ENCODE measurements at places on chromosomes 7 and 10.

DNA sequence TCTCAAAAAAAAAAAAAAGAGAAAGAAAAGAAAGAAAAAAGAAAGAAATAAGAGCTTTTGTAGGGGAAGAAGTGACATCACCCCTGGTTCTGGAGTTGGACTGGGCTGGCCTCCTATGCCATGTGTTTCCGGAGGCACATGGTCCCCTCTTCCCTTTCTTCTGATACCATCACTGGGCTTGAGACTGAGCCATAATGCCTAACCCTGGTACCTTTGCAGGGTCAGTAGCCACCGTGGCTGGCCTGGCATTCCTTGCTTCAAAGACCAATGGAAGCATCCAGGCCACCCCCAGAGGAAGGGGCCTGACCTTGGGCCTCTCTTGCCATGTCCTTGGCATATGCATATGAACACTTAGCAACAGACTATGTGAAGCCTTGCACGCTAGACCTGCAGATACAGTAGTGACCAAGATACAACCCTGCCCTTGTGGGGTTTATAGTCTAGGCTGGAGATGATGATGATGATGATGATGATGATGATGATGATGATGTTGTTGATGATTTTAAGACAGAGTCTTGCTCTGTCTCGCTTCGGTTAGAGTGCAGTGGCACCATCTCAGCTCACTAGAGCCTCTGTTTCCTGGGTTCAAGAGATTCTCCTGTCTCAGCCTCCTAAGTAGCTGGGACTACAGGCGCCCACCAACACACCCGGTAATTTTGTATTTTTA, 31.8 kb downstream of the SUFU start:
- no peak for DNase-seq

DNA sequence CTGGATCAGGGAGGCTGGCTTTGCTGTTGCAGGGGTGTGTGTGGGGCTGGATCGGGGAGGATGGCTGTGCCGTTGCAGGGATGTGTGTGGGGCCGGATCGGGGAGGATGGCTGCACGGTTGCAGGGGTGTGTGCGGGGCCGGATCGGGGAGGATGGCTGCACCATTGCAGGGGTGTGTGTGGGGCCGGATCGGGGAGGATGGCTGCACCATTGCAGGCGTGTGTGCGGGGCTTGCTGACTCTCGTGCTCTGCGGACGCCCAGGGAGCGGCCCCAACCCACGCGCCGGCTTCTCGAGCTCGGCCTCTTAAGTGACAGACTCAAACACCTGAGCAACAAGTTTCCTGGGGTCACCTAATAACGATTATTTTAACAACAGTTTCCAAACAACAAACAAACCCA, 518.2 kb downstream of the DNAJB6 start:
- no peak for DNase-seq

- DNase-seq = no peak
These were observed 29.9 kb downstream of the SNX13 start for GRCh38 chr7:17910377-17910776.

- no peak for DNase-seq
These were observed 1.5 kb downstream of the GARIN1A start for GRCh38 chr7:128673571-128673970.

DNA sequence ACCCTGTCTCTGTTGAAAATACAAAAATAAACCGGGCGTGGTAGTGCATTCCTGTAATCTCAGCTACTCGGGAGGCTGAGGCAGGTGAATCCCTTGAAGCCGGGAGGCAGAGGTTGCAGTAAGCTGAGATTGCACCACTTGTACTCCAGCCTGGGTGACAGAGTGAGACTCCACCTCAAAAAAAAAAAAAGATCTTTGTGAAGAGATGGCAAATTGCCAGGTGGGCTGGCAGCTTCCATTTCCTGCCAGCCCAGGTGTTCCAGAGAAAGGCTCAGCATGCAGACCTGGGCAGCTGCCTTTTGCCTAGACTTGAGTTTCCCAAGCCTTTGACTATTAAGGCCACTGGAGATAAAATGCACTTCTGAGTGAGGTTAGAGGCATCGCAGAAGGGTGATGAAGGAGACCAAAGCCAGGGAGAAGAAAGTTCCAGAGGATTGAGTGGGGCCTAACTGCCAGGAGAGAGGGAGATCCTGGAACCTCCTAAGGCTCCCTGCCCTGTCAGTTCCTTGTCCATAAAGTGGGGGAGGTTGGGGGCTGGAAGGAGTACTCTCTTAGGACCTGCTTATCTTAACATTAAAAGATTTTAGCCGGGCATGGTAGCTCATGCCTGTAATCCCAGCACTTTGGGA, 10.0 kb upstream of the DDIT4 start:
- no peak for DNase-seq

GRCh38 chr7:47225387-47226131, 356.4 kb downstream of the TNS3 start:
- peak; percentile 79 for DNase-seq

- no peak for DNase-seq
These were observed 10.8 kb downstream of the LOXL4 start for GRCh38 chr10:98257198-98257597.

GRCh38 chr7:21086688-21087087, 300.0 kb upstream of the SP8 start:
- no peak for DNase-seq

- DNase-seq = no peak
These were observed 27.8 kb downstream of the HSPB1 start for GRCh38 chr7:76330261-76330660.

GRCh38 chr7:55084307-55084706, 65.5 kb downstream of the EGFR start:
- DNase-seq = no peak

DNA sequence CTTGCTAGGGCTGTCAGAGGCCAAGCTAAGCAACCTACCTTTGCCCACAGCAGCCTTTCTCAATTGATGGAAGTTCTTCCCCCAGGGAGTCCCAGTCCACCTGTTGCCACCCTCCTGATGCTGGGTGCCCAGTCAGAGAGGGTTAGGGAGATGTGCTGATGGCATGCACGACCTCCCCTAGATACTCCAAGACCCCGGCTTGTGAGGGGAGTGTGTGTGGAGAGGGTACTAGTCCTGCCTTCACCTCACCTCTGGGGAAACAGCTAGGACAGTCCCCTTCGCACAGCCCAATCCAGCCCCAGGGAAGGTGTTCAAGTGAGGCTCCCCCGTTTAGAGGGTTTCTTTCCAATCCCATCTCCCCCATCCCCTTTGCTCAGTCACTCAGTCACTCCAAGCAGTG, 1.3 kb upstream of the UNC5B start:
- no peak for DNase-seq
